ENCODE measurements at places on chromosomes 1 and 21. TPM values are rescaled to one million over a fixed set of nuclear protein-coding genes. Genes with fewer than 3 reads are reported as not detected.

- no peak overlapping the region for H3K4me3 ChIP-seq
- H3K36me3 ChIP-seq = no peaks in the 10 kb centered on the region
- DNase-seq = no peak
These were observed 119.5 kb upstream of the HOOK1 start for GRCh38 chr1:59695252-59695651.

DNA sequence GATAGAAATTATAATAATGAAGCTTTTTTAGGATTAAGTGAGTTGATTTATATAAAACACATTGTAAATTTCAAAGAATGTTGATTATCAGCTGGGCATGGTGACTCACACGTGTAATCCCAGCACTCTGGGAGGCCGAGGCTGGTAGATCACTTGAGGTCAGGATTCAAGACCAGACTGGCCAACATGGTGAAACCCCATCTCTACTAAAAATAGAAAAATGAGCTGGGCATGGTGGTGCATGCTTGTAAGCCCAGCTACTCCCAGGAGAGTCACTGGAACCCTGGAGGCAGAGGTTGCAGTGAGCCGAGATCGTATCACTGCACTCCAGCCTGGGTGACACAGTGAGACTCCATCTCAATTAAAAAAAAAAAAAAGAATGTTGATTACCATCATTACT, 18.4 kb downstream of the ADAMTS1 start:
- no peaks in the 10 kb centered on the region for H3K36me3 ChIP-seq
- H3K4me1 ChIP-seq = no peaks in the 10 kb centered on the region
- no peaks in the 10 kb centered on the region for H3K27me3 ChIP-seq
- no peak for DNase-seq

GRCh38 chr1:114490274-114490693, 20.7 kb downstream of the TRIM33 start:
- no peak for DNase-seq
- H3K36me3 ChIP-seq = peaks cover 5% of the 10 kb centered on the region
- H3K27ac ChIP-seq = no peak overlapping the region
- peak overlapping the region; percentile 9 for H3K4me3 ChIP-seq
- H3K27me3 ChIP-seq = no peaks in the 10 kb centered on the region
- H3K4me1 ChIP-seq = no peaks in the 10 kb centered on the region

DNA sequence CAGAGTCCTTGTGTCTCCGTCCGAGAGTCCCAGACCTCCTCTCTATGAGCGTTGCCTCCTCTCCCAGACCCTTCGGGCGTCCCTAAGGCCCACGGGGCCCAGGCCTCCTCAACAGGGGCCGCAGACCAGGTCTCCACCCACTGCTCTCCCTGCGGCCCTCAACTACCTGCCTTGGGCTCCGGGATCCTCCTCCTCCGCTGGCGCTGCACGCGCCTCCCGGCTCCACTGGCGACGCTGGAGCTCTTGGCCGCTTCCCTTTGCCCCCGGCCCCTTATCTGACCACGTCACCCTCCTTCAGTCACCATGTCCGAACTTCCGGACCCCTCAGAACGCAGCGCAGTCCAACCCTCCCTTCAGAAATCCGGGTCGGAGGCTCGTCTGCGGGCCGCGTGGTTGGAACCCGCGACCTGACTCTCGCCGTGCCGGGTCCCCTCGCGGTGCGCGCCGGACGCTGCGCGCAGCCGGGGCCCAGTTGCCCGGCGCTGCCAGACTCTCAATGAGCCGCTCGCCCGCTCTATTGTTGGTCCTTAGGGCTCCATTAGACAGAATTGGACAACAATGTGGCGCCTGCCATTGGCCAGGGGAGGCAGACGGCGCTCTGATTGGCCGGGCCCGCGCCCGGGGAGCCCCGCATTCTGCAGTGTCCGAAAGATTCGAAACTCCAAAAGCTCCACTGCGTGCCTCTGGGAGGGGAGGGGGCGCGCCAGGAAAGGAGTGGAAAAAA, at the start of gene DMRTA2:
Gene DMRTA2 (minus strand): TSS at position 498 of the 724 bp plus-strand sequence. CDS start 1,907 bp downstream, outside the sequence.
- H3K36me3 ChIP-seq = no peaks in the 10 kb centered on the region
- no peak within 1 kb of the TSS for H3K27ac ChIP-seq
- peak within 1 kb of the TSS; percentile 68 for H3K4me3 ChIP-seq
- DNase-seq = no peak

The CLCNKB gene
- total RNA-seq = not detected
